ENCODE measurements at places on chromosomes 1 and 21.

DNA sequence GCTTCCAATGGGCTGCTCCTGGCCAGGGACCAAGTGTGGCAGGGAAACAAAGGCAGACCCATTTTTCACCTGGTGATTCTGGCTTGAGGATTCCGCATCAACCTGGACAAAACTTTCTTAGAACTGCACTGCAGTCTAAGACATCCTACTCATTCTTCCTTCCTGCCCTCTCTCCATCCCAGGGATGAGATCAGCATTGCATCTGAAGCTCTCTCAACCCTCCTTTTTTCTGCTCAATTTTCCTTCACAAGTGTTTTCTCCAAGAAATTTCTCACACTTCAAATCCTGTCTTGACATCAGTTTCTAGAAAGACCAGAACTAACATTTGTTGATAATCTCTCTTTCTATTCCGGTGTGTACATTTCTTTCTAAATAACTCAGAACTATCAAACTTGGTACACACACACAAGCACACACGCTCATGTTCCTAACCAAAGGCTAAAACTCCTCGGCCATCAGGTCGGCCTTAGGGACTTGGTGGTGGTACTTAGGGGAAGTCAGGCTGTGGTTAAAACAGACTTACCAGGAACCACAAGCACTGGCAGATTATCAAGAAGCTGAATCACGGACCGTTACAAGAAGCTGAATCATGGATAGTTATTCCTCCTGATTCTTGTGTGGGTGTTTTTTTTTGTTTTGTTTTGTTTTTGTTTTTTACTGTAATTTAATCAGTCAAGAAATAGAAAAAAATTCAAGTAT, 21.0 kb upstream of the CXADR start:
- no peak for DNase-seq

DNA sequence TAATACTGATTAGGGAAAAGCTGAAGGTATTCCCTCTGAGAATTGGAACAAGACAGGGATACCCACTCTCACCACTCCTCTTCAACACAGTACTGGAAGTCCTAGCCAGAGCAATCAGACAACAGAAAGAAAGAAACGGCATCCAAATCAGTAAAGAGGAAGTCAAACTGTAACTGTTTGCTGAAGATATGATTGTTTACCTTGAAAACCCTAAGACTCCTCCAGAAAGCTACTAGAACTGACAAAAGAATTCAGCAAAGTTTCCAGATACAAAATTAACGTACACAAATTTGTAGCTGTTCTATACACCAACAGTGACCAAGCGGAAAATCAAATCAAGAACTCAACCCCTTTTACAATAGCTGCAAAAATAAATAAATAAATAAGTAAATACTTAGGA, 78.6 kb downstream of the EXTL2 start:
- no peak for DNase-seq

DNA sequence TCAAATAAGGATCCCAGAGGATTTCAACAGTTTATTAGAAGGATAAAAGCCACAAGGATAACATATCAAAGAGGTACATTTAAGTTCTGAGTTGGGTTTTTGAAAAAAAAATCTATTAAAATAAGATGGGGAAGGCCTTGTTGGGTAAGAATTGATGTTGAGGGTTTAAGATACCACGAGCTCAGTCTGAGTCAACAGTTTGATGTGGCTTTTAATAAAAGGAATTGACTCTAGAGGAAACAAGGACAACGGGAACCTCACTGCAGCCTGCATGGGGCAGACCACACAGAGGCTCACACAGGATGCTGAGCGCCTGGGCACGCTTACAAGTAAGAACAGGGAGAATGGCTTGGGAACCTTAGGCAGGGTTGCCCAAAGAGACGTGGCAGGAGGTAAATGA, 107.5 kb downstream of the TIAM1 start:
- no peak for DNase-seq

- no peak for DNase-seq
Measured at GRCh38 chr1:75786901-75787493, 941 bp downstream of the RABGGTB start.

- no peak for DNase-seq
Measured at GRCh38 chr1:8197493-8198282, 120.2 kb upstream of the SLC45A1 start.

DNA sequence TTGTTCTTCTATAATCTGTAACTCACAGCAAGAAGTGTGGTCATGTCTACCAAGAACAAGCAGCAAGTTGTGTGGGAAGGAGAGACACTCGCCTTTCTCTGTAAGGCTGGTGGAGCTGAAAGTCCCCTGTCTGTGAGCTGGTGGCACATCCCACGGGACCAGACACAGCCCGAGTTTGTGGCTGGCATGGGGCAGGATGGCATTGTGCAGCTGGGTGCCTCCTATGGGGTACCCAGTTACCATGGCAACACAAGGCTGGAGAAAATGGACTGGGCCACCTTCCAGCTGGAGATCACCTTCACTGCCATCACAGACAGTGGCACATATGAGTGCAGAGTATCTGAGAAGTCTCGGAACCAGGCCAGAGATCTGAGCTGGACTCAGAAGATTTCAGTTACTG, 15.5 kb downstream of the CD101 start:
- no peak for DNase-seq

DNA sequence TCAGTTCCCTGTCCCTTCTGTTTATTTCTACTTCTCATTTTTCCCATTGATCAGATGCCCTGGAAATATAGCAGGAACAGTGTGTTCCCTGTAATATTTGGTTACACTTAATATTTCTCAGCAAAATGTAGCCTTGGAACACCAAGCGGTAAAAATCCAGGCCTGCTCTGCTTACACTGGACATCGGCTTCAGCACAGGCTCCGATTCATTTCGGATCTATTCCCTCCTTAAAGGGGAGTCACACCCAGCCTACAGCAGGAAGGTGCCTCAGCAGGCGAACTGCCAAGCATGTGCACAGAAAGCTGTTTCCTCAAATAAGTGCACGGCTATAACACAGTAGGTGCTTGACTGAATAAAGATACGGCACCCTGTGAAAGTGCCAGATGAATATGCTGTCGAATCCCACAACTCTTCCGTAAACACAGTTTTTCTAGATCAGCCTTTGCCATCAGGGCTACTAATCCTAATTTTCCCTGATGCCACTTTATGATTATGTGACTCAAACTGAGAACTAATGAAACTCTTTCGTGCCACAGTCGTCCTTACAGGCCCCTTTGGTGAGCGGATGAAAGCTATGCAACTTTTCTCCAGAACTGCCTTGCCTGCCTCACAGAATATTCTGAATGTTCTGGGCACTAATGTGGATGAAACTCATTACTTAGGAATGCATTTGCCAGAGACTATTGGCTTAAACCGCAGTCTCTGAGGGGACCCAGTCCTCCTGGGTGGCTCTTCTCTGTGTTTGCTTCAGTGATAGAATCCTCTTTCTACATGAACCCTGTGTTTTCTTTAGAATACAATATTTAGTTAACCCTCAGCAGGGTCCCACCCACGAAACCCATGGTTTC, 275.5 kb upstream of the RUNX1 start:
- DNase-seq, result no peak

DNA sequence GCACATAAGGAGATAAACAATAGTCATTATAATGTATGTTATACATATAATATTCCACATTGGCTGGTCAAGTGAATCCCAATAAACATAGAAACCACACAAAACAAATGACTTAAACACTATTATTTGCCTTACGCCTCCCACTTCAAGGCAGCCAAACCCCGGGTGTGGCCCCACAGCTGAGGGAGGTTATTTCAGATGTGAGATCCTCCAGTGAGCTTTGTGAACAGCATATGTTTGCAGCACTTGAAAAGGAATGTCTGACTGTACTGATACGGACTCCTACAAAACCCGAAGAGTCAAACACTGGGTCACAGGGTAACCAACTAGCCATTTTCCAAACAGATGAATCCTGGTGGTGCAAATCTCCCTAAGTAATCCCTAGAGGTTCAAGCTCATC, 27.1 kb upstream of the DISP1 start:
- DNase-seq, result no peak

GRCh38 chr1:113538225-113538624, 147.9 kb downstream of the MAGI3 start:
- DNase-seq, result no peak

- no peak for DNase-seq
Measured at GRCh38 chr1:63732666-63733065, 41.2 kb upstream of the ROR1 start.

GRCh38 chr1:211377539-211378450, 51.2 kb downstream of the TRAF5 start:
- no peak for DNase-seq

DNA sequence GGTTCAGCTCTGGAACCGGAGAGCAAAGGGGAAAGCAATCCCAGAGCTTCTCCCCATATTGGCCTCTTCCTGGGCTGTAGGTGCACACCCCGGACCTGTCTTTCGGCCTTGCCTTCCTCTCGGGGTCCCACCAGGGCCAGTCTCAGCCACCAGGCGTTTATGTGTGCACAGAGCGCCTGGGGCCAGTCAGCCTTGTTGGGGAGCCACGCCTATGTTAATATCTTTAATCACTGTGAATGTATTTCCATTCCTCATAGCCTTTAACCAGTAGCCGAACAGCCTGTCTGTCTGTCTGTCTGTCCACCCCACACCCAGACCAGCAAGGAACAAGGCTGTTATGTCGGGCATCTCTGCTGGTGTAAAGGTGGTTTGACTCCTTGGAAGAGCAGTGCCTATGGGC, 18.8 kb downstream of the KCNC4 start:
- DNase-seq, result no peak

DNA sequence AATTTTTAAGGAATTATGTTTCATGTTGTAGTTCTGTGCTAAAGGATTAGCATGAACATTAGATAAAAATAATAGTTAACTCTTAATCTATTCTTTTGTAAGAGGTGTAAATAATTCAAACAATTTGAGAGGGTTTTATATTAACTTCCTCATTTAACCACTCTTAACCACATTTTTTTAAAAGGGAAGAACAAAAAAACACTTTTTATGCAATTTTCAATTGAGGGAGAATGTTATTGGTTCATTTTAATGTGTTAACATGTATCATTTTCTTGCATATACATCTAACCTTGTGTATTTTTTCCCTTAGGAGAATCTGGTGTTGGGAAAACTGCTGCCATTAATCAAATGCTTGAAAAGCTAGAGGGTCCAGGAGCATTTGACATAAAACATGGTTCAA, 169.0 kb downstream of the LBR start:
- no peak for DNase-seq
